ENCODE measurements at places on chromosomes 13 and 19. TPM values are rescaled to one million over a fixed set of nuclear protein-coding genes. Genes with fewer than 3 reads are reported as not detected.

PINLYP gene
- total RNA-seq = 3.4 TPM

PSG6 gene
- total RNA-seq = 0.28 TPM

GSX1 gene
- total RNA-seq = 0.20 TPM

- no peaks in the 10 kb centered on the region for H3K27me3 ChIP-seq
- no peak overlapping the region for H3K27ac ChIP-seq
- peak; percentile 68 for DNase-seq
- no peak overlapping the region for H3K4me3 ChIP-seq
- H3K36me3 ChIP-seq = peaks cover 11% of the 10 kb centered on the region
Observed at GRCh38 chr19:5987077-5987818, 9.3 kb upstream of the RANBP3 start.

DNA sequence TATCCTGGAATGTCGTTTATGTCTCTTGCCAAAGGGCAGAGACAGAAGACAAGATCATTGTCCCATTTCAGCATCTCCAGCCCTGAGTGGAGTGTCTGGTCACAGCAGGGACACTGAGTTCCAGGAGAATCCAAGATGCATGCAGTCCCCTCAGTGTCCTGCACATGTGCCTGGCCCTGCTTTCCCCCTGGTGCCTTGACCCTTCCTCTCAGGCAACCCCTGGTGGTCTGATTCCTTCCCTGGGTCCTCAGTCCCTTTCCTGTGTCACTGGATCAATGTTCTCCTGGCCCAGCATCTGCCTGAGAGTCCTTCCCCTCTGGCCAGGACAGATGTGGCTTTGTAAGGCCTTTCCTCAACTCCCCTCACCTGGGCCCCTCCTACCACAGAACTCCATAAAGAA, 9.0 kb downstream of the CEACAM21 start:
- no peak for DNase-seq
- peaks cover 12% of the 10 kb centered on the region for H3K36me3 ChIP-seq
- no peak overlapping the region for H3K4me3 ChIP-seq

Measured in spinal cord (tissue), 10 donors.